ENCODE measurements at places on chromosomes 13 and 19.

DNA sequence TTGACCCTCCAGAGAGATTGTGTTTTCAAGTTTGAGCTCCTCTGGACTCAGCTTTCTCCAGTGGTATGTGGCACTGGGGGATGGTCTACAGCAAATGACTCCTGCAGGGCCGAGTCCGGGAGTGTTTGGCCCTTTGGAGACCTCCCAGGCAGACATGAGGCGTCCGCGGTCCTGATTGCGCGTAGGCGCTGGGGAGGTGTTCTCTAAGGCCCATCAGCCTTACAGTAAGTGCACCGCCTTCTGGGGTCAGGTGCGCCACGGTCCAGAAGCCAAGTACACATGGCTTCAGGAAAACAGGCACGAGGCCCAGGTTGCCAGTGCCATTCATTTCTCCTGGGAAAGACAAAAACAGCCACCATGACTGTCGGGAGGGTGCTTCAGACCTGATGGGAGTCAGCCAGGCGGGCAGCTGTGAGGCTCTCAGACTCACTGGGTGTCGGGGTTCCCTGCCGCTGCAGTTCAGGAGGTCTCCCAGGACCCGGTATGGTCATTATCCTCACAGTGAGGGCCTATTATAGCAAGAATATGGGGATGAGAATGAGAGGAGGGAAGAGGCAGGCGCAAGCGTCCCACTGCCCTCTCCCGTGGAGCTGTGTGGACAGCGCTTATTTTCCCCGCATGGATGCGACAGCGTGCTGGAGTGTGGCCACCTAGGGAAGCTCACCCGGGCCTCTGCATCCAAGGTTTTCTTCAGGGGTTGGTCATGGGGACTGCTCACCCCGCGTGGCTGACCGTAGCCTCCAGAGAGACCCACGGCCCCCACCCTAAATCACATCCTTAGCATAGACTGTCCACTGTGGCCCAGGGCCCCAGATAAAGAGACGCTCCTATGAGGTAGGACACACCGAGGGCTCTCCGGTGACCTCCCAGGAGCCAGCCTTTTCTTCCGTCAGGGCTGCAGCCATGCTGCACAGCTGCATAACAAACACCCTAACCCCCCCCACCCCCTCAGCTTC lies 21.8 kb downstream of the CCDC8 start:
- no peak for DNase-seq

DNA sequence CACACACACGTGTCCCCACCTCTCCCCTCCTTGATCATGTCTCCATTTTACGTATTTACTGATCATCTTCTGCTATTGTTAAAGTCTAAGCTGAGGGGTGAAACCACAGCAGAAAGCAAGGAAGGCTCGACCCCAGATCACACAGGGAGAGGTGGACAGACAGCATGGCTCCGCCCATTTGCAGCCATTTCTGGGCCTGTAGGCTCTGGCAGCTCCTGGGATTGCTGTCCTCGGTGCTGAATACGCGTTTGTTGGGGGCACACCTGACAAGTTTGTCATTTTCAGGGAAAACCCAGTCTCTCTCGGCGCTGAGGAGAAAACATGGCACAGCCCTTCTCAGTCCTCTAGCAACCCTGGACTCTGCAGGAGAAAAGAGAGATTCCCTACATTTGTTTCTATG lies 8.0 kb downstream of the TMEM86B start:
- DNase-seq, result no peak

DNA sequence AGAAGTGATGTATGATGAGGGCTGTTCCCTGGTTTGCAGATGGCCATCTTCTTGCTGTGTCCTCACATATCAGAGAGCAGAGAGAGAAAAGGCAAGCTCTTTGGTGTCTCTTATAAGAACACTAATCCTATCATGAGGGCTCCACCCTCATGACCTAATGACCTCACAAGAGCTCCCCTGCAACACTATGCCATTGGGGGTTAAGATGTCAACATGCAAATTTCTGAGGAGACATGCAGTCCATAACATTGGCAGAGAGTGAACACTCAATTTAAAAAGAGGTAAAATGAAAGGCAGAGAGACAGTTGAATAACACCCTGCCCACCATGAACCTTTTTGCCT lies 10.9 kb downstream of the FAM187B start:
- no peak for DNase-seq

DNA sequence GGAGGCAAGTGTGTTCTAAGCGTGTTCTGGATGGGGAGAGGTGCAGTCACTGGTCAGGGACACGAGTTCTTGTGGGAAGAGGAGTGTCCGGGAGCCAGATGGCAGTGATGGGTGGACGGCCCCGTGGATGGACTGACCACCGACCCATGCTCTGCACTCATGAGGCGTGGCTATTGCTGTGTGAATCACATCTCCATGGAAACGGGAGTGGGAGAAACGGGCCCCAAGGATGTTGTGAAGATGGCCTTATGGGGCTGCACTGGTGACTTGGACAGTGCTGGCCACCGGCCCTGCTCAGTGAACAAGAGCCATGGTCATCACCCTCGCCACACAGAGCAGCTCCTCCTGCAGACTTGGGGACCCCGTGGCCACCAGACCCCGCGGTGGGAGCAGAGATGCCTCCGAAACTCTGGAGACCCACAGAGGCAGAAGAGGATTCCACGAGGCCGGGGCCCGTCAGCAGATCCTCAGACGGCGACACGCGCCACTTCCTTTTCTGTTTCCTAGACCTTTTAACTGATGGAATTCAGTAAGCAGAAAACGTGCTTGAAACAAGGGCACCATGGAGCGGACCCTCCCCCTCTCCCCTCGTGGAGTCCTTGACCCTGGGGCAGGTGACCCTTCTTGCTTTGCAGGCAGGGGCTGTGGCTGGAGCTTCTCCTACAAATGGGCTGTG lies 47.5 kb downstream of the GAS6 start:
- peak; percentile 25 for DNase-seq

DNA sequence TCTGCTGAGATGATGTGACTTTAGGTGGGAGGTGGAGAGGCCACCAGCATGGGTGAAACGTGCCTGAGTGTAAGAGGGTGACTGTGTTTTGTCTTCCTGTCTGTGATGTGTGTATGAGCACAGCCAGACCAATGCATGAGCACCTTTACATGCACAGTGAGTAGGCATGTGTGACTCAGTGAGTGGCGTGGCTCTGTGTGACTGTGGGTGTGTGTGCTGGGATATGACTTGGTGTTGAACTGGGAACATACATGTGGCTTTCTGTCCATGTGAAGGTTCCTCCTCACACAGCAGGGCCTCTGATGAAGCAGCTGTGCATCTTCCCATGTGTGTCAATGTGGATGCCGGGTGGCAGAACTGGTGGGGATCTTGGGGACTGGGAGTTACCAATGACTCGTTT lies 19.9 kb upstream of the LGALS13 start:
- no peak for DNase-seq
